ENCODE measurements at places on chromosomes 6 and 20.

- peak; percentile 10 for DNase-seq
Observed at GRCh38 chr6:12150812-12151432, 138.8 kb downstream of the HIVEP1 start.

DNA sequence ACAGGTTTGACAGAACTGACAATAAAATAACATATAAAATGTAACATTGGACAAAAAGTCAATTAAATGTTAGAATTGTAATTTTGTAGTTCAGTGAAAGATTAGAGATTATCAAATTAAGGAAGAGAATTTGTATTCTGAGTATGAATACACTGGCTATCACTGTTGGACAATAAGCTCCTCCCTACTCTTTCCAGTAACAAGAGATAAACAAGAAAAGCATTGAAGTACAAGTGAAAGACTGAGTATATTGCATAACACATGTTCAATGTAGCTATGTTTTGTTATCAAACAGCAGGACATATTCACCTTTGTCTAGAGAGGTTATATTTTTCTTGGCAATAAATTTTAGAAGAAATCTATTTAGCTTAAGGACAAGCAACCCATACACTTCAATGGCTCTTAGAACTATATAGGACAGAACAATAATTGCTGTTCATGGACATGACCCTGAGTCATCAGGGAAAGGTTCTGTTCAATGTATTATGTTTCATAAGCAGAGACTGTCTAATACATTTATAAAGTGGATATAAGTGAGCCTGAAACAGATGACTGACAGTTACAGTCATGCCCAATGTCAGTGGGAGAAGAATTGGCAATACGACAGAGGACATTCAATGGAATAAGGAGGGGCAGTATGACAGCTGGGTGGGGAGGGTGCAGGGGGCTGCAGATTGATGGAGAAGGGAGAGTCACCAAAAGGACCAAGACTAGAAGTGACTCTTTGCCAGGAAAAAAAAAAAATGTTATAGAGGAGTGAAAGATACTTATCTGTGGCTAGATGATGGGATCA is 520.4 kb downstream of the FRK start:
- DNase-seq = no peak

DNA sequence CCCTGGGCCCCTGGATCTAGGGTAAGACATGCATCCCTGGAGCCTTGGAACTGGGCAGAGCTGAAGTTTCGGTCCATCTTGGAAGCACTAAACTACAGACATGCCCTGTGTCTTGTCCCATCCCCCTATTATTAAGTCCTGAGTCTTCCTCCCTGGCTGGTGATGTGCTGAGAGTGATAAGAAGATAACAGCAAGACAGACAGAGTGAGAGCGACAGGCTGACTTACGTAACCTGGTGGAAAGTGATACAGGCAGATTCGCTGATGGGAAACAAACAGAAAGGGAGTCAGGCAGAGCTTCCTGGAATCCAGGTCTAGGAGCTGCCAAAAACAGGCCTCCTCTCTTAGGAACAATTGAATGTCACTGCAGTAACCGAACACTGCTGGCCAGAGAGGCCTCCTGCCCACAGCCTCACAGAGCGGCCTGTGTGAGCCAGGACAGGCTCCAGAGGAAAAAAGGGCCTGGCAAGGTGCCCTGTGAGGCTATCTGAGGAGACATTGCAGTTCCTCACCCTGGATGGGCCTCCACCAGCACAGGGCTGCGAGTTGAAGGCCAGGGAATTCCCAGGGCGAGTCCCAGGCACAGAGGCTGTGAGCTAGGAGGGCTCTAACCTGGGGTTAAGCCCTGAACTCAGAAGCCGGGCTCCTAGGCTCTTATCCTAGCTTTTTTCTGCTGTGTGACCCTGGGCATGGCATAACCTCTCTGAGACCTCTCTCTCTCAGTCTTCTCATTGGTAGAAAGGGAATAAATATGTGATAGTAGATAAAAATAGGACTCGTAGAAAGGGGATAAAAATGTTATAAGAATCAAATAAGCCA is 34.2 kb upstream of the B4GALT5 start:
- no peak for DNase-seq

GRCh38 chr6:6509284-6509683 is 79.2 kb upstream of the LY86 start:
- DNase-seq = no peak

GRCh38 chr20:38809942-38810341 is 4.4 kb downstream of the PPP1R16B start:
- DNase-seq = no peak

DNA sequence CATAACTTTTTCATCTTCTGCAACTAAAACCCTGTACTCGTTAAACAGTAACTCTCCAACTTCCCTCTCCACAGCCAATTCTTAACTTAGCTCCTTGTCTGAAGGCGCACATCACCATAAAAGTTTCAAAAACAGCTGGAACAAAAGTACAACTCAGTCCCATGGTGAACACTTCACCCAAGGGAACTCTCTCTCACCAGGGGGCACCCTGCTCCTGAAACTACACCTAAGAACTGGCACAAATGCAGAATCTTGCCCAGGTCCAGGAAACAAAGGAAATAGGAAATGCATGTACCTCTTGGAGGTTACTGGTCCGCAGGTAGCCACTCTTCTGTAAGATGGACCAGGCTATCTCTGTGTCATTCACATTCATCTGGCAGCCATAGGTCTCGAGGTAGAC is 6.6 kb downstream of the CDK5RAP1 start:
- no peak for DNase-seq

DNA sequence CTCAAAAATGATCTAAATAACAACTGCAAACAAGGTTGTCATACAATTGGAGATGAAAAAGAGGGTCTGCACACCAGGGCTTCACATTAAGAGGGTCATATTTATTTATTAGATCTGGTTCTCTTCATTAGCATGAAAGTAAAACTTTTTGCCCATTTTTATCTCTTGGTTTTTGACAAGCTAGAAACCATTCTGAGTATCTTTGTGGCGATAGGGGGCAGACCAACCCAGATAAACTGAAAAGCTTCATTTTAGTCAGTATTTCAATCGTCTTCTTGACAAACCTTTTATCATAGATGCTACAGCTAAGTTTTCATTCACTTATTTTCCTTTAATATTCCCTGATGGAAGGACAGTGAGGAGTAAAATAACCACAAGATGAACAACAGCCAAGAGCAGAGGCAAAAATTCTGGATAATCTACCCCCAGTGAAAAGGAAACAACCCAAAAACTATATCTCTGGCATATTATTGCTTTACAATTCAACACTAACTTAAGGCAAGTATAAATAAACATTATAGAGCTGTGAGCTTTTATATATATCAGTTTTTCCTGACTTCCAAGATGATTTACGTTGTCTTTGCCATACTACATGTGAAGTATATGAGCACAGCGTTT is 45.2 kb downstream of the THEMIS start:
- no peak for DNase-seq
